ENCODE measurements at places on chromosomes 2 and 18. TPM values are rescaled to one million over a fixed set of nuclear protein-coding genes. Genes with fewer than 3 reads are reported as not detected.

DNA sequence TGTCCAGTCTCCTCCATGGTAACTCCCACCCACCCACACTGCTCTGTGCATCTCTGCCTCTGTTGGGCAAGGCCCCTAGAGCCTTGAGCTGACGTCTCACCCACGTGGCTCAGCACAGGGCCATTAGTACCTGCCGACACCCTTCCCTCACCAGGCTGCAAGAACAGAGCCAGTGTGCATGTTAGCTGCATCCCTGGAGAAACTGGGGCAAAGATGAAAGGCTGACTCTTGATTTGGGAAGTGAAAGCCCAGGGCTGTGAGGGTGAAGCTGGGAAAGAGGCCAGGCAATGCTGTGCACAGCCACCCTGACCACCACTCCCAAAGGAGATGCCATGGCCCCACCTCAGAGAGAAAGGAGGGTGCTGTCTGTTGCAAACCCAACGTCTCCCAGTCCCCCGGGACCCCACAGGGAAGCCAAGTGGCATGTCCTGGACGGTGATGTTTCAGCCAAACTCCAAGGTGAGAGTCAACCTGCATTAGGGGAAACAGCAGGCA, 20.0 kb upstream of the HPCAL1 start:
- no peak for DNase-seq

GRCh38 chr18:43277164-43277600, at the start of gene SYT4:
Gene SYT4, minus strand, starts transcription at chr18:43277490. Its CDS starts 209 bp downstream, at chr18:43277281.
- no peak for DNase-seq

GRCh38 chr2:36165132-36165531, 190.4 kb upstream of the CRIM1 start:
- no peak for DNase-seq

DNA sequence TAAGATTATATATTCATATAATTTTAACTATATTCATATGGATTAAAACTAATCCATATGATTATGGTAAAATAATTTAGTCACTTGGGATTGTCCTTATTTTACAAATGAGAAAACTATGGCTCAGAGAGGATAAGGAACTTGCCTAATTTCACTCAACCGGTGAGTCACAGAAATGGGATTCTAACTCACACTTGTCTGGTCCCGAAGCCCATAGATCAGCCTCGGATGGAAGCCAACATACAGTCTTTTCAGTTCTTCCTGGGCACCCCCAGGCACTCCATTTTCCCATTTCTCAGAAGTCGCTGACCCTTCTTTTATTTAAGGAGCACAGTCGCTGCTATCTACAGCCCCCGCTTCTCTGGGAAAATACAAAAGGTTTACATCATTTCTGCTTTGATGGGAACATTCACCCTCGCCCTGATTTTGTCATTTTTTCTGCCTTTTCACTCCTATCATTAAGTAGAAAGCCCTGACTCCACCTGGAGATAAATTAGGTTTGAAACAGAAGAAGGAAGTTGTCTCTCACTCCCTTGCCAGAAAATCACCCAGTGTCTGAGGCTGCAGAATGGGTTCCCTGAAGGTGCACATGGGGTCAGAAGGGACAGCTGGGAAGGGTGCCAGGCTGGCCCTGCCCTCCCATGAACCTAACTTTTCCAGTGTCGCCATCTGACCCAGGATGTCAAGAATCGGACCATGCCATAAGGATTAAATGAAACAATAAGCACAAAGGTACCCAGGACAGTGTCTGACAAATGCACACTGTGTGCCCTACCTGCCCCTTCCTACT, 36.6 kb downstream of the CYP1B1 start:
- DNase-seq: no peak

- DNase-seq: no peak
These were observed 88.4 kb downstream of the NYAP2 start for GRCh38 chr2:225487878-225488416.

DNA sequence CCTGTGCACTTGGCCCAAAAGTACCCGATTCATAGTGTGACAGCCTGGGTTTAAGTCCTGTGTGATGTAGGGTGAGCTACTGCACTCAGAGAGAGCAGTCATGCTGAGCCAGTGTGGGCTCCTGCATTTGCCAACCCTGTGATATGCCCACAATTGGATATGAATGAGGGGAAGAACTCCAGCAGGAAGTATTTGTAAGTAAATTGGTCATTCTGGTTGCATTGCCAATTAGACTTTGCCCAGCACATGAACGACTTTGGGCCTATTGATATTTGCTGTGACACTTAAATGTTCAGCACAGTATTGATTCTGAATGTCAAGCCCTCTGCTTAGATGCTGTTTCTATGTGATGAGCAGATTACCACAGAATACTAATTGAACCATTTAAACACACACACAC, 570.9 kb downstream of the PIK3C3 start:
- no peak for DNase-seq

DNA sequence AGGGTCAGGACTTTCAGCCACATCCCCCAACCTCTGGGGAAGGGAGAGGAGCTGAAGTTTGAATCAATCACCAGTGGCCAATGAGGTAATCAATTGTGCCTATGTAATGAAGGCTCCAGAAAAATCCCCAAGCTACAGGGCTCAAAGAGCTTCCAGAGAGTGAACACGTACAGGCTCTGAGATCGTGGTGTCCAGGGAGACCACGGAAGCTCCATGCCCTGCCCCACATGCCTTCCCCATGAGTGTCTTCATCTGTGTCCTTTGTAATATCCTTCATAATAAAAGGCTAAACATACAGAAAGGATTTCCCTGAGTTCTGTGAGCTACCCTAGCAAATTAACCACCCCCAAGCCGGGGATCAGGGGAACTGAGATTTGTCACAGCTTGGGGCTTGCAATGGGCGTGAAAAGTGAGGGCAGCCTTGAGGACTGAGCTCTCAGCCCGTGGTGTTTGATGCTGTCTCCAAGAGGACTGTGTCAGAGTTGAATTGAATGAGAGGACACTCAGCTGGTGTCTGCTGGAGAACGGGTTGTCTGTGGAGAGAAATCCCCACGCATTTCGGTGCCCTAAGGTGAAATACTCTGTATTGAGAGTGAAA, 25.5 kb upstream of the TUBB6 start:
- no peak for DNase-seq

- DNase-seq: no peak
These were observed 75.6 kb upstream of the RFX8 start for GRCh38 chr2:101550555-101550954.

LHCGR gene
- total RNA-seq: not detected

LRRTM1 gene
- total RNA-seq: not detected

SLC4A1AP gene
- total RNA-seq: 33.8 TPM

ADAM23 gene
- 46.8 TPM for total RNA-seq

FAM110C gene
- 3.2 TPM for total RNA-seq

KATNAL2 gene
- not detected for total RNA-seq

SALL3 gene
- not detected for total RNA-seq

TRIM43 gene
- total RNA-seq: not detected

MBOAT2 gene
- total RNA-seq: 12.6 TPM

DYNAP gene
- total RNA-seq: not detected

NDUFS1 gene
- 123 TPM for total RNA-seq

Data from Caco-2 (cell line).